Effector memory CD4-positive, alpha-beta T cell (primary cell): ENCODE measurements at places on chromosomes 1 and 21.

GRCh38 chr1:15941044-15941840 lies 34.7 kb downstream of the ZBTB17 start:
- no peak for DNase-seq

DNA sequence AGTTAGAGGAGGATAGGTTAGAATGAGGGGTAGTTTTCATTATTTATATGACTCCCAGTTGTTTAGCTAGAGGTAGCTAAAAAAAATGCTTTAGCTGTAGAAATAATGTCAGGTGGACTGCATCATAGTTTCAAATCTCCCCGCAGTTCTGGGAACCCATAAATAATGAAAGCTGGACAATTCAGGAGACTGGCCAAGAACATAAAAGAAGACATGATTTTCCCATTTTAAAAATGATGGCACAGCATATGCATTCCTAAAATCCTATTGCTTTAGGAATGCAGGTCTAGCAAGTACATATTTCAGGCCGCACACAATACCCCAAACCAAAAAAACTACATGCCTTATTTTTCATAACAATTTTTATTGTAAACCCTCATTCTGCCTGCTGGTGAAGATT lies 143.3 kb downstream of the CTH start:
- DNase-seq, result no peak

DNA sequence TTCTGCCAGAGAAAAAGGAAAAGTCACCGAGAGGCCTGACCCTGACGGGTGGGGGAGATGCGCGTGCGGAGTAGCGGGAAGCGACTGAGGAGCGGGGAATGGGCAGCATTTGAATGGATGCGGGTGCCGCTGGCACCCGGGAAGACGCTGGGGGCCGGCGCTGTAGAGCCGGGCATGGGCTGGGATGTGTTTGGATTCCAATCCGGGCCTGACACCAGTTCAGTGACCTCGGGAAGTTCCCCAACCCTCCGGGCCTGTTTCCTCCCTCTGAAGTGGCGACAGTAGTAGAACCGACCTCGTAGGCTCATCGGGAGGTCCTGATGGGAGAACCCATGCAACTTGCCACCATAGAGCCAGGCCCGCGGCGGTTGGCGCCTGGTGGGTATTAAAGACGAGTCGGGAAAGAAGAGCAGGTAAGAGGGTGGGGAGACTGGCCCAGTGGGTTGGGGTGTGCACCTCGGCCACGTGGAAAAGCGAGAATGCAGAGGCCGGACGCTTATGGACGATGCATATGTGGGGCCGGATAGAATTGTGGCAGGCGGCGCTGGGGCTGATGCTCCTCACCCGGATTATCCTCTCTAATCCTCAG lies 642 bp upstream of the SLC16A1 start:
- DNase-seq, result peak; percentile 30

GRCh38 chr1:118866330-118866729 lies 121.8 kb downstream of the TBX15 start:
- DNase-seq, result no peak

- no peak for DNase-seq
These were observed 21.2 kb downstream of the PTGS2 start for GRCh38 chr1:186658999-186659398.

DNA sequence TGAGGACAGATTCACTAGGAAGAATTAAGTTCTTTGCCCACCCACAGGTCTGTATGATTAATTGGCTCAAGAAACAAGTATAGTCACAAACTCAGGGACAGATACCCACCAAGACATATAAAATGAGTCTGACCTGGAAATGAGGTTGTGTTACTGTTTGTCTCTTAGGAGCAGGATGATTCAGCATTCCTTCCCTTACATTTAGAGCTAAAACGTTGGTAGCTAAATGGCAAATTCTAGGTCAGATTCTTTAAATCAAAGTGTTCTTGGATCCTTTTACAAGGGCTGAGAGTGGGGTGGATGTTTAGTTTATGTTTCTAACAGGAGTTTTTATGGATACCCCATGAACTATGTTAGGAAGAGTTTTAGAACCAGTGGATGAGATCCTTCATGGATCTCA lies 4.7 kb downstream of the RIMKLA start:
- no peak for DNase-seq

DNA sequence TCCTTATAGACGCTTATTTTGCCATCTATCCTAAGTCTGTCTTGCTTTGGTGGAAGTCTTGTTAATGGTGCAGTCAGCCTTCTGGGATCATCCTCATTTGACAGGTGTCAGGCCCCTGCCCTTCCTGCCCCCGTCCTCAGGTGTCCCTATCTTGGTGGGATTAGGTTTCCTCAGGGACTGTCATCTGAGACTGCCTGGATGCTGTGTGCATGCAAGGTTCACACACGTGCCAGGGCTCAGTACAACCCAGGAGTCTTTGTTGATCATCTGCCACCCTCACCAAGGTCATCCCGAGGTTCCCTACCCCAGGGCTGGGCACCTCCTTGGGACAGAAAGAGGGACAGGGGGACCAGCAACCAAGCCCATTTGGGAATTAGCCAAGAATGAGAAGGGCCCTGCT lies 18.0 kb downstream of the PADI2 start:
- DNase-seq, result no peak

DNA sequence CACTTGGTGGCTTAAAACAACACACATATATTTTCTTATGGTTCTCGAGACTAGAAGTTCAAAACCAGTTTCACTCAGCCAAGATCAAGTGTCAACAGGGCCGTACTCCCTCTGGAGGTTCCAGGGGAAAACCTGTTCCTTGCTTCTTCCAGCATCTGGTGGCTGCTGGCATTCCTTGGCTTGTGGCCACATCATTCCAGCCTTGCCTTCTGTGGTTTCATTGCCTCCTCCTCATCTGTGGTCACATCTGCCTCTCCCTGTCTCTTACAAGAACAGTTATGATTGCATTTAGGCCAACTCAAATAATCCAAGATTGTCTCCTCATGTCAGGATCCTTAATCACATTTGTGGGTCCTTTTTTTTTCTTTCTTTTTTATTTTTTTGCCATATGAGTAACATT lies 240.7 kb upstream of the HOOK1 start:
- DNase-seq, result no peak

DNA sequence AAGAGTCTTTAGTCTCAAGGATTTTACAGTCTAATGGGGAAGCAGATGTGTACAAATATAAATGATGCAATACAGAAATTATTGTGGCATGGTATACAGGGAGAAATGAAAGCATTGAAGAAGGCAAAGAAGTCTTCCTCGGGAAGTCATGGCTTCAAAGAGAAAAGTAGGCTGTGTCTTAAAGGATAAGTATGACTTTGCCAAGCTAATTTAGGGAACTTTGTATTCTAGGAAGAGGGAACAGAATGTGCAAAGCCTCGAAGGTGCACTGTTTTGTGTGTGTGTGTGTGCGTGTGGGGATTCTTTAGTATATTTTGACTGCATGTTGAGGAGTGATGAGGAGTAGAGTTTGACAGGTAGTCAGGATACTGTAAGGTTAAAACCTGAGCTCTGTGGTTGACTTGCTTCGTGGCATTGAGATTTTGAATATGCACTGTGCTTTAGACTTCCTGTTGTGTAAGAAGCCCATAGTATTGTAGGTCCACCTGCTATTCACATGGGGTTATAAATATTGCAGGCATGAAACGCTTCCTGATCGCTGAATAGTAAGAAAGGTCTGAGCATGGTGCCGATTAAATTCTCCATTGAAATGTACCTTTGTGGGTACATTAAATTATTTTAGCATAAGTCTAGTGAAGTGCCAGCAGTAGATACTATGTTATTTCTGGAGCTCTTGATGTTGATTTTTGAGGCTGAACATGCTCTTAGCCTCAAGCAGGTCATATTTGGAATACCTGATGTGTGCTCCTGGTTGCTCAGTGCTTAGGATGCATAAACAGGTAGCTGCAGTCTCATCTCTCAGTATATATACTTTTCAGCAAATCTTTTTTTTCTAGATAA lies 8.0 kb downstream of the SMAP2 start:
- DNase-seq, result no peak

DNA sequence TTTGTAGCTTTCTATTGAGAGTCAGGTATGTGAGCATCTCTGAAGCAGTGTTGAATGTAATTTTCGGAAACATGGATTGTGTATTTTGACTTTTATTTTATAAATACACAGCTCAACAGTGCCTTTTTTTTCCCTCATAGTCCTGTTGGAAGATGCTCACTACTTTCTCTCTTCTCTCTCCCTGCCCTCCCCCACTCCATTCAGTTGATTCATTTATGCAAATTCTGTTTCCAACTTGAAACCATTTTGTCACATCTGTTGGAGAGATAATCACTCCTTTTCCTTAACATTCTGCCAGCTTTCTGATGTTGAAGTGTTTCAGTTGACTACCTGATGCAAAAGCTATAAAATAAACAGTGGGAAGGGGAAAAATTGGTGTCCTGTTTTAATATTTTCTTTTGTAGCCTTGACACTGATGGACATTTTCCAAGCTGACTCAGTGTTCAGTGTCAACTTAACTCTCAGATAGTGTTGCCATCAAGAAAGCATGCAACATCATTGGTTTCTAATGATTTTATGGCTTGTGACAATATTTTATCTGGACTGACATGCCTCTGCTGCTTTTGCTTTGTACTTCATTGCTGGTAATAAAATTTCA lies 194.5 kb downstream of the HS2ST1 start:
- DNase-seq, result no peak

DNA sequence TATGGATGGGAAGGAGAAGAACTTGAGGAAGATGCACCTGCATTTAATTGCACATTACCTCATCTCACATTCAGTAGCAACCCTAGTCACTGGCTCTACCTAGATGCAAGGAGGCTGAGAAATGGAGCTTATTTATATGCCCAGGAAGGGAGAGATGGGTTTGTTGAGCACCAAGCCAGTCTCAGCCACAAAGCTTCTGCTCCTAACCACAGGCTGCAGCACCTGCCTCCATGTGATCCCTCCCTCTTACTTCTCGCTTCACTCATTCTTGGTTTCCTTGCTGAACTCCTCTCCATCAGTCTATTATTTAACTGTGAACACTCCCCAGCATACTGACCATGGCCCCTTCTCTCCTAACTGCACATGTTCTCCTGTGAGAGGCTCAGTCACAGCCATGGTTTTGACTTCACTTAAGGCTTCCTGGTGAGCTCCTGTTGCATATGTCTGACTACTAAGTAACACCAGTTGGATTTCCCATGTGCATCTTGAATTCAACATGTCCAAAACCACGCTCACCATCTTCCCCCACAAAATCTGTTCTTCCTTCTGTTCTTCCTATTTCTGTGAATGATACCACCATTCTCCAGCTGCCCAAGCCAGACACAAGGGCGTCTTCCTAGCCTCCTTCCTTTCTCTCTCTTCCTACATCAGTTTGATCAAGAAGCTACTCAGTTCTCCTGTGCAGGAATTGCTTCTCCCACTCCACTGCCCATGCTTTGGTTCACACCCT lies 139.8 kb downstream of the AK5 start:
- no peak for DNase-seq

DNA sequence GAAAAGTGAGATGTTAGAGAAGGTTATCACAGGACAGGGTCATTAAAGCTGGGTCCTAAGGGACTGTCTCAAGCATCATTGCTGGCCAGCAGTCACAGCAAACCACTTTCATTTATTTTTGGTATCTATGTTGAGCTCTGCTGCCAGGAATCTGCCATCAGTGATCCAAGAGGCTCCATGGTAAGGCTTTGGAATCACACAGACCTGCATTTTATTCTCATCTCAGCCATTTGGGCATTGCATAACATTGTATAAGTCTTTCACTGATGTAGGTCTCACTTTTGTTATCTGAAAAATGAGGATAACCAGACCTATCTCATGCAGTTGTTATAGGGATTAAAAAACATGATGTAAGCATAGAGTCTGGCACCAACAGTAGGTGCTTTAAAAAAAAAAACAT lies 77.5 kb downstream of the OMA1 start:
- DNase-seq, result no peak

DNA sequence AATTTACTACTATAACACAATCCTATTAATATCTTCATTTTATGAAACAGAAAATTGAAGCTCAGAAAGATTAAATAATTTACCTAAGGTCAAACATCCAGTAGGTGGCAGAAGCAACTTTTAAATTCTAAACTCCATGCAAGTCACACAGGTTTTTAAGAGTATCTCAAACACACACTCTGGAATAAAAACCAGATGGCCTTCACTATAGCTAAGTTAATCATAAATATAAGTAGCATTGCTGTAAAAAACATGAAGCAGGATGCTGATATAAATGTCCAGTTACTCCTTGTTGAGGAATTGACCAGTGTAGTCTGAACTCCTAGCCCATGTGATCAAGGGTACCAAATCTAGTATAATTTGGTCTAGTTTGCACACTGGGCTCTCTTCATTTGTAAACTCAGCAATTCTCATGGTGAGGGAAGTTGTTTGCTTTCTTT lies 9.4 kb upstream of the FMO3 start:
- DNase-seq, result no peak

DNA sequence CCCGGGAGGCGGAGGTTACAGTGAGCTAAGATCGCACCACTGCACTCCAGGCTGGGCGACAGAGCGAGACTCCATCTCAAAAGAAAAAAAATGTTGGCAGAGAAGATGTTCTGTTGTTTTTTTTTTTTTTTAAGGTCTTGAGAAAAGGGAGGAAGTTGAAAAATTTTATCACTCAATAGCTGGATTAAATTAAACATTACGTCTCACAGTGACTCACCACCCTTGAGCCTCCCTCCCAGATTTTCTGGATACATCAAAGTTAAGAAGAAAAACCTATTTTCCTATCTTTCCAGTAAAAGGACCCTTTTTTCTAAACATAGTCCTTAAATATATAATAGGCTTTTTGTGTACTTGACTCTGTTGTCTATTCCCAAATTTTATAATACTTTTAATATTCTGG lies 35.5 kb downstream of the IFNAR1 start:
- DNase-seq, result no peak

DNA sequence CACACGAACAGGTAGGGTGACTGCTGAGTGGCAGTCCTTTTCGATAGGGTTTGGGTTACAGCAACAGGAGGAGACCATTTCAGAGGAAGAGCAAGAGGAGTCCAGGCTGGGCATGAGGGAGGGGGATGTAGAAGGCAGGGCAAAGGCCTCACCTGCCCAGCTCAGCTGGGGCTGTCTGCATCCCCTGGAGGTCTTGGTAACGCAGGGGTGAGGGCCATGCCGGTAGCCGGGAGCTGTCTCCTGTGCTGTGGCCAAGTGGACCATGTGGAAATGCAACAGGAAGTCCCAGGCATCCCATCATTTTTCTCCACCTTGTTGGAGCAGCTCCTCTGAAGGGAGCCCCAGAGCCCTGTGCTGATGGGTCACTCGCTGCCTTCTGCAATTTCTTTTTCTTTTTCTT lies 105.4 kb upstream of the C1orf174 start:
- DNase-seq, result no peak

DNA sequence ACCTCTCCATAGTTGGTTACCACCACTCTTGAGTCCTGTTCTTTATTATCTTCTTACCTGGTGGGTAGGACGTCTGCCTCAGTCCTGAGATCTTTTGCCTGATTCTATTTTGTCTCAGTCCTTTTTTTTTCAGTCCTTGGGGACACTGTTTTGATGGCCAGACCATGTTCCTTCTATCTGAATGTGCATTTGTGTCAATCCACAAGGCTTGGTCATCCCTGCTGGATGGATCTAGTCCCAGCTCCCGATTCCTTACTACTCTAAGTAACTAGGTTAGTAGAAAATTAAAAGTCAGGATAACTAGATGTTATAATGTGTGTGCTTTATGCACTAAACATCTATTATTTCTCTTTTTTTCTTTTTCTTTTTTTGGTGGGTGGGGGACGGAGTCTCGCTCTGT lies 28.1 kb upstream of the AK4 start:
- DNase-seq, result no peak
